ENCODE measurements at places on chromosomes 1 and 21.

GRCh38 chr1:156498432-156499193 is 2.0 kb downstream of the MEF2D start:
- no peak for DNase-seq

- DNase-seq: no peak
Observed at GRCh38 chr1:77468257-77468948, 186.6 kb downstream of the AK5 start.

GRCh38 chr1:154328318-154329151 is 3.2 kb downstream of the ATP8B2 start:
- DNase-seq: peak; percentile 80

DNA sequence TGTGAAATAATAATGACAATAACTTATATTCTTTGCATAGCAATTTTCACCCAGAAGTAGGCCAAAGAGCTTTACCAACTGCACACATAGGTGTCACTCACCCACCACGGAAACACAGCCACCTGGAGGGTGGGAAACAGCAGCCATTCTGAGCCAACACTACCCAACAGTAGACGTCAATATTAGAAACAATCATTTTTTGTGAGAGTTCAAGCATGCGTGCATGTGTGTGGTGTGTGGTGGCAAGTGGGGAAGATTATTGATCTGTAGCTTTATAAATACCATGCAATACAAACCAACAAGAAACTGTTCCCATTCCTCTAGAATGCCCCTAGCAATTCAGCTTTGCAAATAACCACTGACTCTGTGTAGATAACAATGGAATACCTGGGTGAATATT is 19.1 kb downstream of the PROX1 start:
- DNase-seq: no peak

- DNase-seq: no peak
Observed at GRCh38 chr1:231720652-231721325, 94.2 kb downstream of the DISC1 start.
